Uterus (tissue), 4 donors: ENCODE measurements at places on chromosomes 11 and 22. TPM values are rescaled to one million over a fixed set of nuclear protein-coding genes. Genes with fewer than 3 reads are reported as not detected.
A peak's percentile ranks its signal among the peaks of the same experiment; 100 is the strongest.

GRCh38 chr11:16795146-16795545 is 56.7 kb downstream of the C11orf58 start:
- no peaks in the 10 kb centered on the region for H3K4me1 ChIP-seq
- H3K4me3 ChIP-seq = no peak overlapping the region
- DNase-seq = no peak
- H3K27ac ChIP-seq = no peak overlapping the region

GRCh38 chr11:18243783-18244362 is 4.6 kb downstream of the SAA2 start:
- no peak overlapping the region for H3K4me3 ChIP-seq
- H3K4me1 ChIP-seq = no peaks in the 10 kb centered on the region
- H3K27ac ChIP-seq = no peak overlapping the region
- no peaks in the 10 kb centered on the region for H3K27me3 ChIP-seq
- no peaks in the 10 kb centered on the region for H3K36me3 ChIP-seq
- DNase-seq = no peak

DNA sequence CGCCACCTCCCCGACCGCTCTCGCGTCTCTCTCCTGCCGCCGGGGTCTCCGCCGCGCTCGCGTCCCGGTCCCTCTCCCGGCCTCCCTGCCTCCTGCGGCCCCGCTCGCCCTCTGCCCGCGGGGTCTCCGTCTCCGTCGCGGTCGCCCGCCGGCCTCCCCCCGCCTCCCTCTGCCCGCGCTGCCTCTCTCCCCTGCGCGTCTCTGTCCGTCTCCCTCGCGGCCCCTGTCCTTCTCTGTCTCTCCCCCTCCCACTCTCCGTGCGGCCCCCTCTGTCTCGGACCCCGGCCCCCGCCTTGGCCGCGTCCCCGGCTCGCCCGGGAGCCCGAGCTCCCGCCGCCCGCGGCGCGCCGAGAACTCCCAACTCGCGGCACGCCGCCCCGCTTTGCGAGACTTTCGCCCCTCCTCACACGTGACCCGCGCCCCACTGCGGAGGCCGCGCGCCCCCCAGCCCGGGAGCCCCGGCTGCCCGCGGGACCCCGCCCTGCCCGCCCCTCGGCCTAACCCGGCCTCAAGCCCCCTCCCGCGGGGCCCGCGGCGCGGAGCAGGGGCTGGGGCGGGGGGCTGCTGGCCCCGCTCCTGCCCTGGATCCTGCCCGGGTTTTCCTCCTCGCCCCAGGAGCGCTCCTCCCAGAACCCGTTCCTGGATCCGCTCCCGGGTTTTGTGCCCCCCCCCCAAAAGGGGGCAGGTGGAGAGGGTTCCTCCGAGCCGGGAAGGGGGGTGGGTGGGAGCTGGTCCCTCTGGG is 702 bp upstream of the KCNJ4 start:
- H3K4me3 ChIP-seq = no peak overlapping the region
- H3K36me3 ChIP-seq = no peaks in the 10 kb centered on the region
- DNase-seq = no peak
- no peak overlapping the region for H3K27ac ChIP-seq

DNA sequence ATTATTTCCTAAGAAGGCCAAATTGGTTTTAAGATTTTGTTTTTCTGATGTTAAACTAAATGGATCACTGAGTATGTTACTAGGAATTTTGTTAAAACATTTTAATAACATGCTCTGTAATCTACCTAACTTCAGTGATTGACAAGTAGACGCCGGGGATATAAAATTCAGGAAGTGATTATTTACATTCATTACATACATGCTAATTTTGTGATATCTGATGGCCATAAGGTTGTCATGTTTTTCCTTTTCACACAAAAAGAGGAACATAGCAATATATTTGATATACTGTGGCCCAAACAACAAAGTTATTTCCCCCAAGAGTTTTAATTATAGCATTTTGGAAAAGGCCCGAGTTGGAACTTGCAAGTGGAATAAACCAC is 12.1 kb downstream of the SCUBE1 start:
- H3K27ac ChIP-seq = no peak overlapping the region
- H3K4me1 ChIP-seq = no peaks in the 10 kb centered on the region
- H3K4me3 ChIP-seq = no peak overlapping the region
- H3K36me3 ChIP-seq = no peaks in the 10 kb centered on the region
- DNase-seq = no peak

- no peaks in the 10 kb centered on the region for H3K4me1 ChIP-seq
- no peak overlapping the region for H3K27ac ChIP-seq
- no peaks in the 10 kb centered on the region for H3K36me3 ChIP-seq
- H3K4me3 ChIP-seq = no peak overlapping the region
- no peaks in the 10 kb centered on the region for H3K27me3 ChIP-seq
- DNase-seq = peak; percentile 57
These were observed 15.8 kb upstream of the SIK2 start for GRCh38 chr11:111586388-111586831.

- H3K4me3 ChIP-seq = no peak overlapping the region
- no peaks in the 10 kb centered on the region for H3K27me3 ChIP-seq
- no peaks in the 10 kb centered on the region for H3K4me1 ChIP-seq
These were observed 5.8 kb downstream of the ARL14EP start for GRCh38 chr11:30328681-30329080.

The DNAJB7 gene
- total RNA-seq = not detected

The LRRN4CL gene
- 45.9 TPM for total RNA-seq

DNA sequence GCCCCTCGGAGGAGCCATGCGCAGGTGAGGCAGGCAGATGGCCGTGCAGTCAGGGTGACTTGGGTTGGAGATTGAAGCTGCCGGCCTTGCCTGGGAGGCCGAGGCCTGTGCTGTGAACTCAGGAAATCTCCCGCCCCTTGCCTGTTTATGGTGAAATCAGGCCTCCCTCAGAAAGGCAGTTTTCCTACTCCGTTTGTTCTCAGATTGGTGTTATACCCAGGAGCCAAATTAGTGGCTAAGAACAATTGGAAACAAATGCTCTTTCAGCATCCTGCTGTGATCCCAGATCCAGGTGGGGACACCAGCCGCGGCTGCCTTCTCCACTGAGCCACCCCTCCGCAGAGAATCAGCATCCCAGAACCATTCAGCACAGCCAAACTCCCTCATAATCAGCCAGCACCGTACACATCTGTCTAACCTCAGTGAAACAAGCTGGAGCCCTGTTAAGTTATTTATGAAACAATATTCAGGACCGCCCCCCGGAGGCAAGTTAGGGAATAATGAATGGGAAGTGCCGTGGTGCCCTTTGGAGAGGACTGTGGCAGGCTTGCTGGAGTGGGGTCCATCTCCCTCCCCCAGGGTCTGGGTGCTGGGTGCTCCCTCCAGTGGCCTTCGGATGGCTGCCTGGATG is 60.0 kb downstream of the PKNOX2 start:
- H3K4me3 ChIP-seq = no peak overlapping the region
- H3K4me1 ChIP-seq = no peaks in the 10 kb centered on the region
- peak overlapping the region; percentile 2 for H3K27ac ChIP-seq
- H3K27me3 ChIP-seq = no peaks in the 10 kb centered on the region
- peak; percentile 50 for DNase-seq

The NRGN gene
- 0.62 TPM for total RNA-seq

DNA sequence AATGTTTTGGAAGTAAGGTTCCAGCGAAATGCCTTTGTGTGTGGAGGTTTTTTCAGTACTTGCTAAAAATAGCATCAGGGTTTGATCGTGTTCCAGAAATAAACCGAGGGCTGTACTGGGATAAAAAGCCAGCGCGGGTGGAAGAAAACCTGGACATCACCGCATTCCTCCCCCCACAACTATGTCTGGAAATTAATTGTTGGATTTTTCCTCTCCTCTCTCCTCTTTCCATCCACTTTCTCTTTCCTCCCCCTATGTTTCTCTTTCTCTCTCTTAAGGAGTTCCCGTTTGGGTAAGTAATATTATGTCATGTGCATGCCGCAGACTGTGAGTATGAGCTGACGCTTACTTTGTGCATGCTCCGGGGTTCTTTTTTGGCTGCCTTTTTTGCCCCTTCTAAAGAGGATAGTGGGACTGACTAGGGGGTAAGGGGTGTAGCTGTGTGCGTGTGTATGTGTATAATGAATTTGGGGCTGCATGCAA is 104.2 kb upstream of the HSD17B12 start:
- H3K4me1 ChIP-seq = peaks cover 32% of the 10 kb centered on the region
- H3K27me3 ChIP-seq = peaks cover 66% of the 10 kb centered on the region
- no peak for DNase-seq
- H3K36me3 ChIP-seq = no peaks in the 10 kb centered on the region
- no peak overlapping the region for H3K27ac ChIP-seq

DNA sequence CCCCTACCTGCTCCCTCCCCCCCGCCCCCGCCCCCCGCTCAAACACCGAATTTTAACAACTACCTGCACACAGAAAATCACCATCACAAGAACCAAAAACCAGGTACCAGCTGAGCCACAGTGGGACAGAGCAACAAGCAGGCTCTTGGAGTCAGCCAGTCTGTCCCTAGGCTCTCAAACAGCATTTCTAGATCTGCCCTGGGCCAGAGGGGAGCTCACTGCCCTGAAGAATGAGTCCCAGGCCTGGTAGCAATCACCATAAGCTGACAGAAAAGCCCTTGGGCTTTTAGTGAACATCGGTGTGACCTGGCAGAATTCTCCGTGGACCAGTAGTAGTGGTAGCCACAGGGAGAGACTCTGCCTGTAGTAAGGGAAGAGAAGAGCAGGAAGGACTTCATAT is 58.3 kb downstream of the C11orf87 start:
- H3K36me3 ChIP-seq = no peaks in the 10 kb centered on the region
- no peak for DNase-seq
- H3K27me3 ChIP-seq = no peaks in the 10 kb centered on the region

The ISX gene
- under 0.01 TPM for total RNA-seq

DNA sequence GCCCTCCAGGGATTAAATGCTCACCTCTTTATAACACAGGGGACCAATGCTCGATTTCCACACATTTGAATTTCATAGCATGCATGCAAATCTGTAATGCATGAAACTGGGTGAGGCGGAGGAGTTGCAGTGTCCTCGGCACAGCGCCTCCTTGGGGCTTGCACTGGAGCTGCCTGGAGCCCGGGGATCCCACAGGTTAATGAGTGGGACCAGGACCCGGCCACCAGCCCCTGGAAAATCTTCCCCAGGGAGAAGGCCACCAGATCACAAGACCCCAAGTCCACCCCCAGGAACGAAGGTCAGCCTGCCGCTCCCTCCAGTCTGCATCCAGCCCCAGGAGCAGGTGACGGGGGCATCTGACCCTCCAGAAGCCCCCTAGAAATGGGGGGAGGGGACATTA is 119.1 kb downstream of the MN1 start:
- no peak for DNase-seq
- H3K4me3 ChIP-seq = no peak overlapping the region
- no peaks in the 10 kb centered on the region for H3K4me1 ChIP-seq
- no peaks in the 10 kb centered on the region for H3K27me3 ChIP-seq

DNA sequence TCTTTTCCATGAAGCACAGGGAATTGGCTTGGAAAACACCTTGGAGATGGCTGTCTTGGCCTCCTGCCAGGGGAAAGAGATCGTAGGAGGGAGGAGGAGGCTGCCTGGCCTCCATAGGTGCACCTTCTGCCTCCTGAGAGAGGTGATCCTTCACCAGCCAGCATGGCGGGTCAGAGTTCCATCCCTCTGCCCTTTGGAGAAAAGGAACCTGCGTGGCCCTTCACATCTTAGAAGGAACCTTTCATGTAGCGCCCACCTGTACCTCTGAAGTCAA is 58.2 kb upstream of the DRD2 start:
- H3K27ac ChIP-seq = no peak overlapping the region
- no peaks in the 10 kb centered on the region for H3K27me3 ChIP-seq
- H3K36me3 ChIP-seq = no peaks in the 10 kb centered on the region
- DNase-seq = no peak
- H3K4me1 ChIP-seq = no peaks in the 10 kb centered on the region

DNA sequence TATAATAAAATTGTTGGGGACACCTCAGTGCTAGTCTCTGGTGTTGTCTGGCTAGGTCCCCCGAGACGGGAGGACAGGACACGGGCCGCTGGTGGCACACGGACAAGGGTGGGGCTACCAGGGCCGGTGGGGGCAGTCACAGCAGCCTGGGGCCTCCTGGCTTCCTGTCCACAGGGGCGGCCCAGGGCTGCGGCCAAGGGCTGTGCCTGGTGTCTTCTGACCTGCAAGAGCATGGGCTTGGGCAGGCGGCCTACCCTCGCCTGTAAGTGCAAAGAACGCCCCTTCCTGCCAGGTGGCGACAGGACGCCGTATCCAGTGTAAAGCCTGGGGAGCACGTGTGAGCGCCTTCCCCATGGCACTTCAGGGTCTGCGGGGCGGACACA is 3.6 kb downstream of the LRFN4 start:
- peaks cover 3% of the 10 kb centered on the region for H3K4me1 ChIP-seq
- DNase-seq = no peak
- no peaks in the 10 kb centered on the region for H3K27me3 ChIP-seq
- H3K4me3 ChIP-seq = no peak overlapping the region
- H3K27ac ChIP-seq = no peak overlapping the region
